ENCODE measurements at places on chromosomes 3 and 15.

DNA sequence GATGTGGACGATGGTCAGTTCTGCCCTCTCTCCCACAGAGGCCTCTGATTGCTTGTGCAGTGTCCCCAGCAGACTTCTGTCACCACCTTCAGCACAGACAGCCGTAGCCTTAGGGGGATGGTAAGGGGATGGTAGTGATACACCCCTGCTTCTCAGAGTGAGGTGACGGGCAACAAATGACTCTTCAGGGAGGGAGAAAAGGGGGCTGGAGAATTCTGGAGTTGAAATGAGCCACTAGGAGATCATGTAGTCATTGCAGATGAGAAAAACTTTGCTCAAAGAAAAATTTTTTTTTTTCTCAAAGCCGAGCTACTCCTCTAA lies 29.6 kb upstream of the TIMP4 start:
- DNase-seq, result no peak

- DNase-seq, result no peak
These were observed 10.9 kb upstream of the CD200R1L start for GRCh38 chr3:112857526-112857925.

GRCh38 chr3:76442374-76442915 lies 597.5 kb upstream of the ROBO2 start:
- no peak for DNase-seq

DNA sequence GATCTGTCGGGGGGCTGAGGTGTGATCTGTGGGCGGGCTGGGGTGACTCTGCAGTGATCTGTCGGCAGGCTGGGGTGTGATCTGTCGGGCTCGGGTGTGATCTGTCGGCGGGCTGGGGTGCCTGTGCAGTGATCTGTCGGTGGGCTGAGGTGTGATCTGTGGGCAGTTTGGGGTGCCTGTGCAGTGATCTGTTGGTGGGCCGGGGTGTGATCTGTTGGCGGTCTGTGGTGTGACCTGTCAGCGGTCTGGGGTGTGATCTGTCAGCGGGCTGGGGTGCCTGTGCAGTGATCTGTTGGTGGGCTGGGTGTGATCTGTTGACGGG lies 205.1 kb downstream of the XXYLT1 start:
- DNase-seq, result no peak

DNA sequence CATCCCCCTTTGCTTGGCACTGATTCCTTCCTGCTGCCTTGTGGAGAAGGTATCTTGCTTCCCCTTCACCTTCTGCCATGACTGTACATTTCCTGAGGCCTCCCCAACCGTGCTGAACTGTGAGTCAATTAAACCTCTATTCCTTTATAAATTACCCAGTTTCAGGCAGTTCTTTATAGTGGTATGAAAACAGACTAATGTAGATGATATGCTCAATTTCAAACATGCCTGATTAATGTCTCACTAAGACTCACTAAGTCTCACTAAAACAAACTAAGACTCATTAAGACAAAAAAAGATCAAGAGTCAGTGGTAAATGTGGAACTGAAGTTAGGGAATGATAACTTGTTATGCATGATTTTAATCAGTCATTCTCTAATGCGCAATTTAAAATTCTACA lies 606.6 kb downstream of the RBMS3 start:
- DNase-seq, result no peak

- DNase-seq, result no peak
These were observed 51.0 kb upstream of the TJP1 start for GRCh38 chr15:29873264-29873663.

GRCh38 chr3:42790714-42791229 lies 13.5 kb downstream of the HIGD1A start:
- no peak for DNase-seq

DNA sequence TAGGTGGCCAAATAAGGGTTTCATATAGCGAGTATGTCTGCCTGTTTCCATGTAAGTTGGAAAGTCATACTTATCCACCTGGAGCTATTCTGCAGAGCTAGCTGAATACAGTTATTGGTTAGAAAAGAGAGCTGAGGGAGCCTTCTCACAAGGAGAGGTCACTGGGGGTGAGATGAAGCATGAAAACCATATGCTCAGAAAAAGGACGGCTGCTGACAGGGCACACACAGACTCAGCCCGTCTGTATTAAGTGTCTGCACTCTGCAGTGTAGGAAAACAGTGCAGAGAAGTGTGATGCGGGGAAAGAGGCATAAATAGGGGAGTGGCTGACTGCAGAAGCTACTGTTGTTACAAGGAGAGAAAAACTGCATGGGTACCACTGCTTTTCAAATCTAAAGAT lies 58.2 kb downstream of the C3orf70 start:
- DNase-seq, result no peak

DNA sequence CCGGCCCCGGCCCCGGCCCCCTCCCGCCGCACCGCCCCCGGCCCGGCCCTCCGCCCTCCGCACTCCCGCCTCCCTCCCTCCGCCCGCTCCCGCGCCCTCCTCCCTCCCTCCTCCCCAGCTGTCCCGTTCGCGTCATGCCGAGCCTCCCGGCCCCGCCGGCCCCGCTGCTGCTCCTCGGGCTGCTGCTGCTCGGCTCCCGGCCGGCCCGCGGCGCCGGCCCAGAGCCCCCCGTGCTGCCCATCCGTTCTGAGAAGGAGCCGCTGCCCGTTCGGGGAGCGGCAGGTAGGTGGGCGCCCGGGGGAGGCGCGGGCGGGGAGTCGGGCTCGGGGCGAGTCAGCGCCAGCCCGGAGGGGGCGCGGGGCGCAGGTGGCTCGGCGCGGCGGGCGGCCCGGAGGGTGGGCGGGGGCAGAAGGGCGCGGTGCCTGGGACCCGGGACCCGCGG lies 352 bp downstream of the CHRD start:
- no peak for DNase-seq

DNA sequence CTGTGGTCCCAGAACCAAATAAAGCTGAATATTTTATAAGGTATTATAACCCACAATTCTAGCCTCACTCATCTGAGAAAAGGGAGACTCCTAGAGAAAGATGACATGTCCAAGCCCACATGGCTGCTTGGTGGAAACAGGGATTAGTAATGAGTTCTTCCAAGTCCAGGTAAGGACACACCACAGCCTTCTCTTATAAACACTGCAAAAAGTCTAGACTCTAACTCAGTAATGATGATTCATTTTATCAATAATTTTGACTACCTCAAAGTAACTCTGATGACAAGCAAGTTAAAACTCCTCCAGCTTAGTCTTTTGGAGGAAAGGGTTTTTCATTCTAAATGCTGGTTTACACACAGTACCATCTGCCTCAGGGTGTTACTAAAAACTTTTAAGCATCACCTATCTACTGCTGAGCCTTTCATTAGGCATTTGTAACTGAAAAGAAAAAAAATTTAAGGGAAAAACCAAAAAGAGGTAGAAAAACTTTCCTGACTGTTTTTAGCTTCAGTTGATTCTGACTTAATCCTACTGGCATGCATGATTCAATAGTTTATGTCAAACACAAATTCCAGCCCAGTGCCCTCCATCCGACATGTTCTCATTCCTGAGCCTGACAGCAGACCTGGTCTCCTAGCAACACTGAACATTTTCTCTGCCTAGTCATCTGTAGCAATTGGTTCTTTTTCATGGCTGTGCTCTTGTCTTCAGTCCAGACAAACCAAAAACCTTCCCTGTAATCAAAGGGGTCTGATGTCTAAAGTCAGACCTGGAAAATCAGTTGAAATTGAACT lies 43.9 kb downstream of the P3H2 start:
- no peak for DNase-seq

DNA sequence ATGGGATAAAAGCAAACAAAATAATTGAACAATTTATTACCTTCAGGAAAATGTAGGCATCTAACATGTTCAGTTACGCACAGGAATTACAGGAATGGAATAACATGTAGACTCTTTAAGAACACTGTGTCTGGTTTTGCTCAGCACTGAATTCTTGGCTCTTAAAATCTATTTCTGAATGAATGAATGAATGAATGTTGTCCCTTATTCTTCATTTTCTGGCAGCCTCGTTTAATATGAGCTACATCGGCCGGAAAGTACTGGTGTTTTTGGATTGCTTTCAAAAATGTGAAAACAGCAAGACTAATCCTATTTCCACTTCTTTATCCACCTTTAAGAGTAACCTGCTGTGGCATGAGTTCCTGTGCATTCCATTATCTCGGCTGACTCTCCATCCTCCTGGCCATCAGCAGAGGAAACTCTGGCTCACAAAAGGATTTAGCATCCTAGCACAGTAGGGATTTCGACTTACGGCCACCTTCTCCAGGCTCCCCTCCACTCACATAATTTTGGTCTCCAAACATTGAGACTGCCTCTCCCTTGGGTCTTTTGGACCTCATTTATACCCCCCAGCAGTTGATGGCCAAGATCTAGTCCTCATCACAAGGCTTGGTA lies 145.3 kb downstream of the FOXP1 start:
- DNase-seq, result no peak

- DNase-seq, result no peak
These were observed 66.7 kb downstream of the TRANK1 start for GRCh38 chr3:36877930-36878685.

- DNase-seq, result no peak
These were observed 196.2 kb upstream of the CFAP20DC start for GRCh38 chr3:59245859-59246501.

GRCh38 chr15:47412802-47413201 lies 304.5 kb upstream of the SEMA6D start:
- no peak for DNase-seq

DNA sequence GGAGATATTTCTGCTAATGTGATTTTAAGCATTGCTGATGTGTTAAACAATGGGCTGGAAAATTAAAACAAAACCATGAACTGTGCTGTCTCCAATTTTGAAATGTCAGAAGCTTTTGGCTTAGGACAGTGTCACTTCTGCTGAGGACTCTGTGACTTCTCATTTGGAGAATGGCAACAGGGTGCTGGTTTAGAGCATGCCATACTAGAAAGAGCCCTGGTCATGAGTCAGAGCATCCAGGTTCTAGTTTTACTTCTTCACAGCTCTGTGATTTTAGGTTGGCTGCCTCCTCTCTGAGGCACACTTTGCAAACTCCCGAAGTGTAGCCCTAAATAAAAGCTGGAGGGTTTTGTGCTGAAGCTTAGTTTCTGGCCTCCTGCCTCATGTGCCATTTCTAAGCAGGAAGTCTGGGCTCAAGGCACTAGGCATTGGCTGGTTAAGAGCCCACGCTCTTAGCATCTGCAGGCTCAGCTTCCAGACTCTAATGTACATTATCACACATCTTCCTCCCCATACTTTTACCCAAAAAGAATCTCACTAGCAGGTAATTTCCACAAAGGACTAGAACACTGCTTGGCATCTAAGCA lies 193.8 kb downstream of the CNTN3 start:
- DNase-seq, result no peak

- DNase-seq, result no peak
These were observed 346.8 kb downstream of the EPHA6 start for GRCh38 chr3:97161169-97161568.

DNA sequence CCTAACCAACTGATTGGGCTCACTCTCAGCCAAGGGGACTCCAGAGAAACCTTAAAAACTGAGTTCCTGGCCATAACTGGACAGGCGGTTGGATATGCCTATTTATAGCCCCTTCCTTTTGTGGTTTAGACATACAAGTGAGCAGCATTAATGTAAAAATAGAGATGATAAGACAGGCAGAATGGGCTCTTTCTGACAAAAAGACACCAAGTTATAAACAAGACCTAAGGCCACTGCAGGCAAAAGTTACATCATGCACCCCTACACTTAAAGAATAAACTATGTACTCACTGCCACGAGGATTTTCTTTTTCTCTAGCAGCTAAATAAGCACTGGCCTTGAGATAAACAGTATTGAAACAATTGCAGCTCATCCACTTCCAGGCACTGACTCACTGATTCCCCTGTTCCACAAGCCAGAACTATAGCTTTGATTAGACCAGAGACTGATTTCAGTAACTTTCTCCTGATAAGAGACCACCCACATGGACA lies 30.1 kb downstream of the SUCNR1 start:
- no peak for DNase-seq

GRCh38 chr15:70722266-70723121 lies 40.9 kb downstream of the UACA start:
- DNase-seq, result no peak

DNA sequence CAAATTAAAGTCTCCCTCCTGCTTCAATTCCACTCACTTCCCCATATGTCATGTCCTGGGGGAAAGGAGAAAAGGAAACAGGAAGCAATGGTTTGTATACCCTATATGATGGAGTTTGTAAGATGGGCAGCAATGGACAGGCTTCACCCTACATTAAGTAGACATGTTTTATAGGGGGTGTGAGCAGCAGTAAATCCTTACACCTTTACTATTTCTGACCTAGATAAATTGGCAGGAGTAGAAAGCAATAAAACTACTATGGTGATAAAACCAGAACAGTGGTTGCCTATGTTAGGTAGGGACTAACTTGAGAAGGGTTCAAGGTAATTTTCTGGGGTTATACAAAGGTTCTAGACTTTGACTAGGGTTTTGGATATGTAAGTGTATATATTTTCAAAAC lies 301.7 kb downstream of the GBE1 start:
- DNase-seq, result no peak

DNA sequence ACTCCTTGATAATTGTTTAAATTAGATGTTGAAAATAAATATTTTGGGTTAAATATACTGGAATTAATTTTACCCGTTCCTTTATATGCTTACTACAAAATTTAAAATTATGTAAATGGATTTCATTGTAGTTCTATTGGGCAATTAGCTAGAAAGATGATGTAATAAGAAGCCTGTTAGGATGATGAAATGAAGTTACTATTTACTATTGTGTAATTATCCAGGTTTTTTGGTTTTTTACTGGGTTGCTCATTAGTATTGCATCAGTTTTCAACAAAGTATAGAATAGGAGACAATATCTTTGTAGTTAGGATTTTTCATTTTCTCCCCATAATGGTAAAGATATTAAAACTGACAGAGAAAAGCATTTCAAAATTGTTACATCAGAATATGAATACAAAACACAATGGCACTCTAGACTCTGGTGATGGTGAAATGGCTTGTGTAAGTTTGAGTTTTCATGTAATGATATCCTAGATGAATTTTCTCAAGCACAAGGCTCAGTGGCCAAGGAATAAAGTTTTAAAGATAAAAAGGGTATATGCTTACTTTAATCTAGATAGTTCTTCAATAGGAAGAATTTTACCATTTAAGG lies 222.0 kb downstream of the P3H2 start:
- no peak for DNase-seq

- no peak for DNase-seq
These were observed 1.7 kb downstream of the TIPARP start for GRCh38 chr3:156675830-156676767.

DNA sequence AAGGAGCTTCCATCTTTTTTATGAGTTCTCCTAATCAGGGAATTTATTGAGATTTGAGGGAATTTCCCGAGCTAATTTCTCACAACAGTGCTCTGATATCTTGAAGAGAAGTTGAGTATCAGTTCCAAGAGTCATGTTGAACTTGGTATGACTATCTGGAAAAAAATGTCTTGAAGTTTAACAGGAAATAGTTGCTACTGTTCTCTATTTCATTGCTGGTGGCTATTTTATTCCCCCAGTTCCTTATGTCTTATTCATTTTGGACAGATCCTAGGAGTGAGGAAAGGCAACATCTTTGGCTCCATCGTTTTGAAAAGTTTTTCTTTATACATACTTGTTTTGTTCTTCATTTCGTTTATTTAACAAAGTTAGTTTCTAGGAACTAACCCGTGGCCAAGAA lies 307.8 kb upstream of the AGTR1 start:
- DNase-seq, result no peak

- DNase-seq, result no peak
These were observed 63.1 kb downstream of the TBL1XR1 start for GRCh38 chr3:177133860-177134815.

- no peak for DNase-seq
These were observed 10.3 kb upstream of the RFTN1 start for GRCh38 chr3:16523778-16524177.
